Activated CD4-positive, alpha-beta T cell treated with anti-CD3 and anti-CD28 coated beads, Interleukin-2, Interleukin-6, amounts not matched to agents 100 ng/mL and 50 ng/mL, durations not matched to agents 16 hours and 8 hours (primary cell): ENCODE measurements at places on chromosomes 5 and 9.

DNA sequence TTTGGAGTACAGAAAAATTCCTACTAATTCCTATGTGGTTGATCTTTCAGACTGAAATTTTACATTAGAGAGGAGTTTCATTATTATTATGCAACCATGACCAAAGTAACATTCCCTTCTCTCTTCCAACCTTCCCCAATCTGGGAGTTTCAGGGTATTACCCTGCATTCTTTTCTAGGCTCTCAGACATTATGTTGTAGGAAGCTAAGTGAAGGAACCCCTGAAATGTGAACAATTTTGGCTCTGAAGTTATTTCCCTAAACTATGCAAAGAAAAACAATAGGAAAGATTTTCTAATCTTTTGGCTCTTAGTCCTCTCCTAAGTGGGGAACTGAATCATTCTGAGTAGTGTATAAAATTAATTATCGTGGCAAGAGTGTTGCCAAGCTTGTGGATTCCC is 63.3 kb upstream of the ZFAND5 start:
- no peak for DNase-seq

DNA sequence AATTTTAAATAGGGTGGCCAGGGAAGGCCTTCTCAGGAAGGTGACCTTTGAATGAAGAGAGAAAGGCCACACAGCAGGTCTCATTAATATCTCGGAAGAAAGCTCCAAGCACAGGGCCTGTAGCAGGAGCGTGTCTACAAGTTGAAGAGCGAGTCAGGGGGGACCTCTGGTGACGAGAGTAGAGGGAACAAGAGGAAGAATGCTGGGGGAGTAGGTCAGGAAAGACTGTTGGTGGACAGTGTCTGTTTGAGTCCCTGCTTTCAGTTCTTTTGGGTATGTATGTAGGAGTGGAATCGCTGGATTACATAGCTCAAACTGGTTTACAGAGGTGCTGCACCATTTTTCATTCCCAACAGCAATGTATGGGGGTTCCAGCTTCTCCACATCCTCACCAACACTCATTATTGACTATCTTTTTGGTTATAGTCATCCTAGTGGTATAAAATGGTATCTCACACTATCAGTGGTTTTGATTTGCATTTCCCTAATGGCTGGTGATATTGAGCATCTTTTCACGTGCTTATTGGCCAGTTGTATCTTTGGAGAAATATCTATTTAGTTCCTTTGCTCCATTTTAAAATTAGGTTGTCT is 55.8 kb downstream of the NUP214 start:
- no peak for DNase-seq

- DNase-seq: no peak
Measured at GRCh38 chr5:111454776-111455175, 57.6 kb downstream of the STARD4 start.

- no peak for DNase-seq
Measured at GRCh38 chr9:137606734-137607138, 1.2 kb downstream of the ARRDC1 start.

- DNase-seq: no peak
Measured at GRCh38 chr9:98191671-98192502, 550 bp downstream of the CORO2A start.

DNA sequence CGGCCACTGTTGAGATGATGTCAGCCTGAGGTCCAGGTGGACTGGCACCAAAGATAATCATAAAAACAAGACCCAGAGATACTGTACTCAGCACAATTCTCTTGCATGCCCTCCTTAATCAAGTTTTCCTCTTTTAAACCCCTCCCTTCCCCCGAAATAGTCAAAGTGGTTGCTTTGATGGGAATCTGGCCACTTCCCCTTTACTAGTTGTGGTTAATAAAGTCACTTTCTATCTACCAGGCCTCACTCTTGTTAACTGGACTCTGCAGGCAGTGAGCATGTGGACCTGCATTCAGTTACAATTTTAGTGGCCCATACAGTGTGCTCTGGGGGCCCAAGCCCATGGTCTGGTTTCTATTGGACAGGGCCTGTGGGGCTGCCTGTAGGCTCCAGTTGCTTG is 17.5 kb downstream of the FBP2 start:
- no peak for DNase-seq

GRCh38 chr5:152631221-152631620 is 226.1 kb upstream of the NMUR2 start:
- DNase-seq: no peak

DNA sequence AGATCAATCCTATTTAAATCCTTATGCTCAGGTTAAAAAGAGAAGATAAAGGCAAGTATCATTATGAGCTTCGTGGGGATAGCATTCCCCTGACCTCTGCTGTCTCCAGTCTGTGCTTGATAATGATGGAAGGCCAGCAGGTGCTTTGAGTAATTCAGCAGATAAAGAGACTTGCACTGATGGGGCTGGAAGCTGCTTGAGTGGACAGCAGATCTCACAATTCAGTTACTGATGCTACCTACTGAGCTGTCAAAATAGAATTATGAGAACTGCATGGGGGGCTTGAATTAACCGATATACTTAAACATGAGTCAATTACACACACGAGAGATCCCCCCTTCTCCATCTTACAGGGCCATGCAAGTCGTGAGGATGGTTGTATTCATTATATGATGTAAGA is 107.7 kb upstream of the GPR151 start:
- DNase-seq: no peak

- no peak for DNase-seq
Measured at GRCh38 chr9:27771803-27772545, 198.7 kb upstream of the C9orf72 start.

- DNase-seq: no peak
Measured at GRCh38 chr5:34622098-34622400, 34.1 kb upstream of the RAI14 start.

DNA sequence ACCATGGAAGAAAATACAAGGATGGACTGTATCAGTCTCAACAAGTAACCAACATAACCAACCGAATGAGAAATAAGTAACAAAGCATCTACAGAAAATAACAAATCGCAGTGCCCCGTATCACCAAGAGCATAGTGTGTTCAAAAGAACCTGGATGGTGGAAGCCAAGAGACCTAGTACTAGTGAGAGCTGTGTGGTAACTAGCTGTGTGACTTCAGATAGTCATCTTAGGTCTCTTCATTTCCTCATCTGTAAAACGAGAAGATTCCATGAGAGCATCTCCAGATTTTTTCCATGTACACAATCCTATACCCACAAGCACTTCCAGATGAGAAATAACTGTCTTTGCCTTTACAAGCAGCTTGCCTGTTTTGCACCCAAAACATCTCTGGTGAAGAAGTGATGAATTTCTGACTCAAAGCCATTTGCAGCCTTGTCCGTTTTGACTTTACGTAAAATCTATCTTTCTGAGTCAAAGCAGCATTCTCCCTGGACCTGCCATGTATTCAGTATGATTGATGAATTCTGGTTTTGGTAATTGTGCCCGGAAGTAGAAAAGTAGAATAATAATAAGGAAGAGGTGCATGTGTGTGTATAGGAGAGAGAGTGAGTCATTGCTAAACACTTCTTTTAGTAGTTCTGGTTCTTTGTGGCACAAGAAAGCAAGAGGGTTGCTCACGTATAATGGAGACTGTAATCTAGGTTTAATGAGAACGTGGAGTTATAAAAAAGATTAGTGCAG is 41.0 kb downstream of the AOPEP start:
- DNase-seq: peak; percentile 68

GRCh38 chr9:71562140-71562539 is 206.2 kb downstream of the CEMIP2 start:
- no peak for DNase-seq

DNA sequence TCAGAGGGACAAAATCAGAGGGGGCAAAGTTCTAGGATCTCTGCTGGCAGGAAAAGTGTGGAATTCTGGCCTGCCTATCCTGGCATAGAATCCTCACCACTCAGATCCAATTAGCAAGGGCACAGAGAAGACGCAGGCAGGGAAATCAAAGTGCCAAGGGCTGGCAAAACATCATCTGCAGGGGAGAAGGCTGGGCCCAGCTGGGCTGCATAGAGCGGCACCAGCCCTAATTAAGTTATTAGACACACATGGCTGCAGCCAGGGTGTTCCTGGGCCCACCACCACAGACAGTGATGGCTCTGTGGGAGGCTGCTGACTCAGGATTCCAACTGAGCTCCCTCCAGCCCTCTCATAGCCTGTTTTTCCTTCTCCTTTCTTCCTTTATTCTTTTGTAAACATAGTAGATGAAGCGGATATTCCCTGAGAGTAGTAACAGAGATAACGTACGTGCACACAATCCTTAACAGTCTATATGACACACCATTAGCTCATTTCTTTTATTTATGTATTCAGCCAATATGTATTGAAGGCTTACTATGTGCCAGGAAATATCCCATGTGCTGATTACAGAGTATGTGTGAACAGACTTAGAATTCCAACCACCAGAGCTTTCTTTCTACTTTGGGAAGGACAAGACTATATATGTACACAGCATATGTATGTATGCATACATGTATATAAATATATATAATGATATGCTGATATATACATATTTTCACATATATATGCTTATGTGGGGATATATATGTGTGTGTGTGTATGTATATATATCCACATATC is 236.1 kb downstream of the ASTN2 start:
- no peak for DNase-seq

DNA sequence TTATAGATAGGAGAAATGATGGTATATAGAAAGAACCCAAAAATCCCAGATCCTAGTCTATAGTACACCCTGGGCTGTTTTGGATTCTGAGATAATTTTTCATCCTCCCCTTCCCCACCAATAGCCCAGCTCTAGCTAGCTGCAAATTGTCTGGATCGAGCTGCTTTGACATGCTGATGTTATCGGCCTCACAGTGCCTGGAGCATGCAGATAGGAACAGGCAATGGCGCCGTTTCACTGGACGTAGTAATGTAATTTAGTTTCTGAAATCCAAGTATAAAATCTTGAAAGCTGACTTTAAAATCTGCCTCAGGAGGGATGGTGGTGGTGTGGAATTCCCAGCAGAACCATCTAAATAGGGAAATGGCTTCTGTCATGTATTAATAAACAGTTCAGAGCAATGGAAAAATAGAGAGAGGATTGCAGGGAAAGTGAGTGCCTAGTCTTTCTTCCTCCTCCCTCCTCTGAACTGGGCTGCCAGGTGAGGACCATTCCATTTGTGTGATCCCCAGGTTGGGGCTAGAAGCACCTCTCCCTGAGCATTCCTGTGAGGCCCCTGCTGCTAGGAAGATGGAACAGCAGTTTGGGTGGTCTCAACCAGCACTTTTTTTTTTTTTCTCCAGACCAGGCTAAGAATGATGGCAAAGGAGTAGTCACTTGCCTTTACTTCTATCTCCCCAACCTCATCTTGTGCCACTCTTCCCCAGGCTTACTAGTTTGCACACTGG is 31.9 kb downstream of the FAM219A start:
- no peak for DNase-seq

- DNase-seq: no peak
Measured at GRCh38 chr5:94771742-94772141, 153.3 kb downstream of the SLF1 start.

GRCh38 chr5:81428446-81428845 is 34.5 kb upstream of the ACOT12 start:
- no peak for DNase-seq

GRCh38 chr9:5419987-5420386 is 17.7 kb downstream of the PLGRKT start:
- DNase-seq: no peak

DNA sequence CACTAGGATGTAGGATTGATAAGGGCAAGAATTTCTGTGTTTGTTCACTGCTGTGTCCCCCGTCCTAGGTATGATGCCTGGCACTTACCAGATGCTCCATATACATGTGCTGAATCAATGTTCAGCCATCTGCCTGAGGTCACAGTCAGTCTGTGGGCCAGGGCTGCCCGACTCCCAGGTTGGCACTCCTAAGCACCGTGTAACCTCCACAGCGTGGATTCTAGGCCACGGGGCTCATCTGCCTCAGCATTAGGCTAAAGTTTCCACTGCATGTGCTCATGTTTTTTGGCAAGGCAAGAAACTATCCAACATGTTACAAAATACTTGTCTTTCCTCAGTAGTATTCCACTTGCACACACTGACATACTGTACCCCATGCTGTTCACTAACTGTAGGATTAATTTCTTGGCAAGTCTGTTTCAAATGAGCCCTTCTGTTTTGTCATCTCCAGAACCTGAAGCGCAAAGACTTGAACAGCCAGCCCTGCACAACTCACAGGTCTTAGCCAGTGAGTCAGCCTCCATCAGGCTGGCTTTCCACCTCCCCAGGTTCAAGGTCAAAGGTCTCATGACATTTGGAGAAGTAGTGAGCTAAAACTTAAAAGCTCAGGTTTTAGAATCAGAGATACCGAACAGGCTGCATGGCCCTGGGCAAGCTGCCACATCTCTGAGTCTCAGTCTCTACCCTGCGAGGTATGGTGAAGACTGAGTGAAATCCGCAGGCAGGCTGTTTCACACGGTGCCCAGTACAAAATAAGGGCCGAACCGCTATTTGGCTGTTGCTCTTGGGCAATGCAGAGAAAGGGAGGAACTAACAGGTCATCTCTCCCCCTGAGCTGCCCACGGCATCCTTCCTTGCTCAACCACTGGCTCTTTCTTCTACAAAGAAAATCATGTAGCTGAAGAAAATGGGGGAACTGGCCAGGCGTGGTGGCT is 7.2 kb downstream of the TOR1A start:
- DNase-seq: no peak

DNA sequence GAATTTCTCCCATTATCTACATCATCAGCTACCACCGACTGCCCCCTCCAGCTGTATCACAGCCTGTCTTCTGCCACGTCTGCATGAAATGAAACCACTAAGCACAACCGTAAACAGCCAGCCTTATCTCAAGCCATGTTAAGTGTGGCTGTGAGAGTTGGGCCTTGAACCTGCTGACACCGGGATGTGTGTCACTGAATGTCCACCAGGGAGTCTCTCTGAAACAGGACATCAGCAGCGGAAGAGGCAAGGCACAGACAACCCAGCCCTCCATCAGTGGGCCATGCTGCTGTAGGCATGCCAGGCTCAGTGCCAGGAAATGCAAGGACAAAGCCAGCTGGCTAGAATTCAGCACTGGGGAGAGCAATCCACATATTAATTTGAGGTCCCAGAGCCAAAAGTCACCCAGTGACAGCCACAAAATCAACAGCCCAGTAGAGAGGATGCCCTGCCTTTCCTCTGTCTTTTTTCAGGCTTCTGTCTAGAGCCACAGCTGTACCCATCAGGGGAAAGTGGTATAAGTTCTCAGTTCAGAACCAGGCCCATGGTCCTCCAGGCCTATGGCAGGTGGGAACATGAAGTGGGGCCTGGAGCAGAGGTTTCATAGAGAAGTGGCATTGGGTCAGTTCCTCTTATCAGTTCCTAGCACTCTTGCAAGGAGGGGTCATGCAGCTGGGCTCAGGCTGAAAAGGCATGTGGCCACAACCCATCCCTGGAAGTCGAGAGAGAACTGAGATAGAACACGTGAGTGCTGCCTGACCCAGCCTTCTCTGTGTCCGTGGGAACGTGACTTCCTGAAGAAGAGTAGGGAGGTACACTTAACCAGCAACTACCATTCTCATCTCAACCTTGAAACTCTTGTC is 199.4 kb downstream of the ESM1 start:
- no peak for DNase-seq

GRCh38 chr5:96470785-96471184 is 37.7 kb upstream of the PCSK1 start:
- DNase-seq: no peak
